AG09319 (cell line): ENCODE measurements at places on chromosomes 16 and 17.

- no peak for DNase-seq
Measured at GRCh38 chr16:75074920-75075687, 41.5 kb downstream of the LDHD start.

- DNase-seq: no peak
Measured at GRCh38 chr16:70701998-70702397, 16.1 kb upstream of the MTSS2 start.

DNA sequence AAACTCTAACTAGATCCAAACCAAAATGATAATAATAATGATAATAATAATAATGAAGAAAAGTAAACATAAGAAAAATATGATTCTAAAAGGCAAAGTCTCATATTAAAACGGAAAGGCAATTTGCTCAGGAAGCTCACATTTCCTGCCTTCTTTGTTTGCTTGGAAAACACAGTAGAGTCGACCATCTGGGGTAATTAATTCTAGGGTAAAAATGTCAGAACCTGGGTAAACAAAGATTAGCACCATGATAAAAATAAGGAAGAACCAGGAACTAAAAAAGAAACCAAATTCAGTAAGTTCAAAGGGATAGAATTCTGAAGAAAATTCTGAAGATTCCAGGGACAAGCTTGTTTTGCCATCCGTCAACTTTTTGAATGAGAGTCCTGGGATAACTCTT is 16.2 kb downstream of the KRABD2 start:
- no peak for DNase-seq

- no peak for DNase-seq
Measured at GRCh38 chr17:64426596-64426995, 22.3 kb upstream of the MILR1 start.

GRCh38 chr16:29674188-29674587 is 4.8 kb upstream of the QPRT start:
- DNase-seq: no peak

GRCh38 chr16:16073001-16073545 is 123.7 kb downstream of the ABCC1 start:
- DNase-seq: no peak

DNA sequence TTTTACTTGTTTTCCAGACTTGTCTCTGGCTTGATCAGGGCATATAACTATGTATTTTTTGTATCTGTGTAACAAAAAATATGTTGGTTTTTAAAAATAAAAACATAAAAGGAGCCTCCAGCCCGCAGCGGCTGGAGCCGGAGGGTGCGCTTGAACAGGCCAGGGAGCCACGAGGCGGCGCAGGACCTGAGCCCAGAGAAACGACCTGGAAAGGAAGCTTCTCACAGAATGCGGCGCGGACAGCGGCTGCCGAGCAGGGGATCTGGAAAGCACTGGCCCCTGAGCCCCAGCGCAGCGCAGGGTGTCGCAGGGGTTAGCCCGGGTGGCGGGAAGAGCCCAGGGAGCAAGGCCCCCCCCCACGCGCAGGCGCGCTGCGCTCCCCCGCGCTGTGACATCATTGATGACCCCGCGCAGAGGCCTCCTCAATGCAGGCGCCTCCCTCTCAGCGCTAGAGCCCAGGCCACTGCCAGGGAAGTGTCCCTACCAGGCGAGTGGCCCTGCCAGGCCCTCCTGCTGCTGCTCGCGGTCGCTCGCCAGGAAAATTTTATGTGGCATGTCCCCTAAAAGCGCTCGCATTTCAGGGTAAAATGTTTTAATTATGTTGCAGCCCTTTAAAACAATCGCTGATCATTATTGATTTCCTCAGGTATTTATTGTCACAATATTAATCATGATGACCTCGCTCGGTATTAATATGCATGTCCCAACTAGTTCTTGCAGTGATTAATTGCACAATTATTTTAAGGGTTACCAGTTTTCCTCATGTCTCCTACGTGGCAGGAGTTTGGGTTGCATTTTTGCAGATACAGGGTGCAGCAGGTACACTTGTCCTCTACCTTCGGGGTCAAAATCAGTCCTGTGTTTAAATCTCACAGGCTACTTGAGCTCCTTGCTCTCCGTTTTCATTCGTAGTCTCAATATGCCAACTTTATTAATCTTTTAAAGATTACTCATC is 134.2 kb downstream of the USP22 start:
- DNase-seq: peak; percentile 49

GRCh38 chr16:2483939-2484897 is 9.3 kb downstream of the TBC1D24 start:
- DNase-seq: no peak

- no peak for DNase-seq
Measured at GRCh38 chr16:61419791-61420190, 616.4 kb downstream of the CDH8 start.

GRCh38 chr17:44257815-44258760 is 9.8 kb downstream of the SLC4A1 start:
- DNase-seq: no peak

DNA sequence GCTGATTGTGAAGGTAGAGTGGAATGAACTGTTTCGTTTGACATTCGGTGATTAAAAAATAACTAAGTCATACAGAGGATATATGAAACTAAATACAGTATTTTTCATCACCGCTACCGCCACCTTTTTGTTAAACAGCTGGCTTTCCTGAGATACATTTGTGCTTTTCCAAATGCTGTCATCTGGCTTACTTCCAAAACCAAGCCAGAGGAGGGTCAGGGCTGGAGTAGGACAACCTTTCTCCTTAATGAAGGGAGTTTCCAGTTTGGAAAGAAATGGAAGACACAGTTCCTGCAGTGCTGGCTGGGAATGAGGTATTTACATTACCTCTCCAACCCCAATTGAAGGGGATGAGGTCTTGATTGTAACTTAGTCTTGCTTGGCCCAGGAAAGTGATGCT is 3.2 kb downstream of the TNRC6C start:
- DNase-seq: no peak

DNA sequence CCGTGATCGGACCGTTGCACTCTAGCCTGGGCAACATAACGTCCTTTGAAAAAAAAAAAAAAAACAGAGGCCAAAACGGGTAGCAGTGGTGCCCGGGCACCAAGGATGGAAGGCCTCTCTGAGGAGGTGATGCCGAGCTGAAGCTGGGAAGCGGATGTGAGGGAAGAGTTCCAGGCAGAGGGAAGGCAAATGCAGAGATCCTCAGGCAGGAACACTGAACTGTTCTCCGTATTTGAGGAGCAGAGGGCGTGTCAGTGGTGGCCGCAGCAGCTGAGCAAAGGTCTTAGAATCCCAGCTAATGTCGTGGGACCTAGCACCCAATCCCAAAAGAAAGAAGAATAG is 656 bp upstream of the KCTD13 start:
- DNase-seq: no peak

DNA sequence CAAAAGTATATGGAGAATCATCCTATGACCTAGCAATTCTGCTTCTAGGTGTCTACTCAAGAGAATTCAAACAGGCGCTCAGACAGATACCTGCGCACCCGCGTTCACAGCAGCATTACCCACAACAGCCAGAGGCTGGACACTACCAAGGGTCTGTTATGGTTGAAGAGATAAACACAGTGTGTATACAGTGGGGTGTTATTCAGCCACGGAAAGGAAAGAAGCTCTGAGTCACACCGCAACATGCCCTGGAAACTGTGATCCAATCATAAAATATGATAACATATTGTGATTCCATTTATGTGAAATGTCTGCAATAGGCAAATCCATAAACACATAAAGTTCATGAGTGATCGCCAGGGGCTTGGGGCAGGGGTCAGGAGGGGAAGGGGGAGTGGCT is 18.0 kb upstream of the JPH3 start:
- DNase-seq: no peak

DNA sequence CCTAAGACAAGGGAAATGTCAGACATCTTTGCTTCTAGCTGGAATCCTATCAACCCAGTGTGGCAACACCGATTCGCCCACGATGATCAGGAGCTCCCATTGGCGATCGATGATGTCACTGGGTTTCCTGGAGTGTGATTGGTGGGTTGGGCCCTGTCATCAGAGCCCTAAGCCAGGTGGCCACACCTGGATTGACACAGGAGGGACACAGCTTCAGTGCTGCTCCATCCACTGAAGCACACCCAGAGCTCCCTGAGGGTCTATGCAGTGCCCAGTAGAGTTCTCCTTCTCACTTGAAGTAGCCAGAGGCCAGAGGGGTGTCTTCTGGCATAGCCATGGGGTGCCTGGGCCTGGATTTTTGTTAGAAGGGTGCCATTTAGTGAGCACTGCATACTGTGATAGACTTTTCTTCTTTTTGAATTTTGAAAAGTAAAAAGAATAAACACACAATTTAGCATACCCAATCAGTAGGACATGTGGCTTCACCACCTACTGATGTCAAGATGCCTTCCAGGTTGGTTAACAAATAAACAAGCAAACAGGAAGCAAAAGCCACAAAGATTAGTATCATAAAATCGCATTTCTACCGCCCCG is 77.6 kb downstream of the CMIP start:
- DNase-seq: no peak

DNA sequence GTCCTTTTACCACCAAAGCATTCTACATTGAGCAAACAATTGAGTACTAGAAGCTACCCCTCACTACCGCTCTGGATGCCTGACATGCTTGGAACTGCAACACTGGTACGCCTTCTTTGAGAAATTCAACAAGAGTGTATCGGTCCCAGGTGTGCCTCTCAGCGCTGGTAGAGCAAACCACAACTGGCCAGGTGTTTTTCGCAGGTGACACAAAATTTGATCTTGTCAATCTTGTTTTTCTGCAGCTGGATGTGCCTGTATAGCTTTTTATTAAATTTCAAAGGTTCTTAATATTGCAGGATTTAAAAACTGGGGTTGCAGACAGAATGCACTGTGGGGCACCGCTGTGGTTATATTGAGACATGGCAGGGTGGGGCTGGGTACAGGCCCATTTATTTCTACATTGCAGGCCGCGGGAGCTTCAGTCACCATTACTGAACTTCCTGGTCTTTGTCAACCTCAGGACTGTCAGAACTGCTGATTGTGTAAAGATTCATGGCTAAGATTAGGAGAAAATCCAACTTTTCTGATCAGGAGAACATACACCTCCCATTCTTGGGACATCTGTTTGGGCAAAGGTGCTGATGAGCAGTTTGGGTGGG is 4.5 kb upstream of the SNX20 start:
- no peak for DNase-seq

DNA sequence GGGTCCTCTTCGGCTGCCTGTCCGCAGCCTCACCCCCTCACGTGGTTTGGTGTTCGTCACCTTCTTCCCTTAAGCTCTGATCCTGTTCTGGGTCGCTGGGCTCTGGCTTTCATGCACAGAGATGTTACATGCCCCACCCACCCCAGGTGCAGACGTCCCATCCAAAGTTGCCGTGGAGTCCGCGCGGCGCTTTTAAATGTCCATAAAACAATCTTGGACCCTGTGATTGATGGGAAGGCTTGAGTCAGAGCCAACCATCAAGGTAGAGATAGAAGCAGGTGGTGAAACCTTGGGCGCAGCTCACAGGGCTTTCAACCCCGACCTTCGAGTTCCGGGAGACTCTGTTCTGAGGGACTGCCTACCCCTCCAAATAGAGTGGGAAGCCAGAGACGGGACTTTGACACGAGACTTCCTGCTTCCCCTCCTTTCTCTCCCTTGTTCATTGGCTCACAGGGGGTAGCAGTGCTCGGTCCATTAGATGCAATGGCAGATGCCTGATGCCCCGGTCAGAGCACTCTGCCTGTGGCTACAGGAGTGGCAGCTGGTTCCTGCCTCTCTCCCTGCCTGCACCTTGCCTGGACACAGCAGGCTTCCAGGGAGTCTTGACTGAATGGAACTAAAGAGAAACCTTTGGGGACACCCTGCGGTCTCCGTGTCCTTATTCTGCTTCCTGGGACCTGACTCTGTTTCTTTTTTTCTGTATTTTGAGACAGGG is 4.0 kb downstream of the ENGASE start:
- no peak for DNase-seq

- no peak for DNase-seq
Measured at GRCh38 chr16:12120217-12120981, 143.9 kb downstream of the SNX29 start.
